AML-193 (cell line): ENCODE measurements at places on chromosomes 12 and 14.

- DNase-seq = peak; percentile 45
These were observed 682 bp downstream of the CREBL2 start for GRCh38 chr12:12612358-12612757.

- DNase-seq = no peak
These were observed 376.4 kb downstream of the SNAPC1 start for GRCh38 chr14:62138593-62138992.

DNA sequence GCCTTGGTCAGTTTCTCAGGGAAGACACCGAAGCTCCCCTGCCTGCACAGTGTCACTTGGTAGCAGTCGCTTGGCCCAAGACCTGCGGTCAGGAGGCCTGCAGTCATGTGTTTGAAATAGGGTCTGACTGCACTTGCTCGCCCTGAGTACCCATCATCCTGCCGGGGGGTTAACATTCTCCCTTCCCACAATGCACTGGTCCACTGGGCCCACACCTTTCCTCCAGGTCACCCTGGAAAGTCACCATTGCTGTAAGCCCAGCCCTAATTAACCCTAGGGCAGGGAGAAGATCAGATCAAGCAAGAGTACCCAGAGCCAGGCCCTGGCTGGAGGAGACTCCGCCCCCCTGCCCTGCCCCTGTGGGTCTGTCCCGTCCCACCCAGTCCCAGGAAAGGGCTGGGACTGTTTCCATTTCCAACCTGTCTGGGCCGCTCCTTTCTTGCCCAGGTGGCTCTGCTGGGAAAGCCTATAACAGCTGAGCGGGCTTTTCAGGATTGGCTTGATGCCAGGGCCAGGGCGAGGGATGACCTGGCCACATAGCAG lies 87.1 kb downstream of the ZFP36L1 start:
- DNase-seq = no peak

- DNase-seq = no peak
These were observed 3.4 kb downstream of the MMP17 start for GRCh38 chr12:131831635-131832041.

- DNase-seq = no peak
These were observed 133.3 kb upstream of the FSCB start for GRCh38 chr14:44640416-44640815.

DNA sequence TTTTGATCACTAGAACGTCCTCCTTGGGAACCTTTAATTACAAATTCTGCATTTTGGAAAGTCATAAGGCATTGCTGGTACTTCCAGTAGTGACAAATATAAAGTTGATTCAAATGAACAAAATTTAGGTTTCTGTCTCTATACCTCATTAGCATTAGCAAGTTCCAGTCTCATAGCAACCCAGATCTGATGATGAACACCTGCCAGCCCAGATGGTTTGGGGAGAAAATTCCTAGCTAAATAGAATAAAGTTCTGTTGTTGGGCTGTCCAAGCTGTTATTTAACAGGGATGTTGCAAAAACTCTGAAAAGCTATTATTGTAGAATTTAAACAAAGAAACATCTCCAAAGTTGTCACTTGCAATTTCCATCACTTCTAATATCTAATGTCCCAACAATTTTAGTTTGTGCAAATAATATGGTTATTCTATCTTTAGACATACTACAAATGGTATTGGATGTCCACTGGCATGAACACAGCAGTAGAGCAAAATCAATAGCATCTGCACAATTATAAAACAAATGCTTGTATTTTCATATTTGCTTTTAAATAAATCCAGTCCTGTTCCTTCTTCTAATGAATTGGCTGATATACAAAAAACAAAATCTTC lies 299.4 kb downstream of the SLC16A7 start:
- DNase-seq = no peak

DNA sequence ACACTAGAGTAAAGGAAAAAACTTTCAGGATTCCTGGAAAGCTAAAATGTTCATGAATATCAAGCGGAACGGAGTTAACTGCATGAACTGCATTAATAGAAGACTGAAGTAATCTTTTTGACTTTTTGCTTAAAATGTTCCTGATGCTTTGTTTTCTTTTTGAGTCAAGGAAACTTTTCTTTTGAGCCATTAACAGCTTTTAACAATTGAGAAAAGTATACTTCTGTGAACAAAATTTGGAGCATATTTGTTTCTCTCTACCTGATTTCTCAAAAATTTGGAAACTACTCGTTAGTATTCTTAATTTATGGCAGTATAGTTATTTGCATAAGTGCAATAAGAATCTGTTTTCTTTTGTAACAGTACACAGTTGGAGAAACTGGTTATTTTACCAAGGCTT lies 78.5 kb downstream of the CALM1 start:
- DNase-seq = no peak

DNA sequence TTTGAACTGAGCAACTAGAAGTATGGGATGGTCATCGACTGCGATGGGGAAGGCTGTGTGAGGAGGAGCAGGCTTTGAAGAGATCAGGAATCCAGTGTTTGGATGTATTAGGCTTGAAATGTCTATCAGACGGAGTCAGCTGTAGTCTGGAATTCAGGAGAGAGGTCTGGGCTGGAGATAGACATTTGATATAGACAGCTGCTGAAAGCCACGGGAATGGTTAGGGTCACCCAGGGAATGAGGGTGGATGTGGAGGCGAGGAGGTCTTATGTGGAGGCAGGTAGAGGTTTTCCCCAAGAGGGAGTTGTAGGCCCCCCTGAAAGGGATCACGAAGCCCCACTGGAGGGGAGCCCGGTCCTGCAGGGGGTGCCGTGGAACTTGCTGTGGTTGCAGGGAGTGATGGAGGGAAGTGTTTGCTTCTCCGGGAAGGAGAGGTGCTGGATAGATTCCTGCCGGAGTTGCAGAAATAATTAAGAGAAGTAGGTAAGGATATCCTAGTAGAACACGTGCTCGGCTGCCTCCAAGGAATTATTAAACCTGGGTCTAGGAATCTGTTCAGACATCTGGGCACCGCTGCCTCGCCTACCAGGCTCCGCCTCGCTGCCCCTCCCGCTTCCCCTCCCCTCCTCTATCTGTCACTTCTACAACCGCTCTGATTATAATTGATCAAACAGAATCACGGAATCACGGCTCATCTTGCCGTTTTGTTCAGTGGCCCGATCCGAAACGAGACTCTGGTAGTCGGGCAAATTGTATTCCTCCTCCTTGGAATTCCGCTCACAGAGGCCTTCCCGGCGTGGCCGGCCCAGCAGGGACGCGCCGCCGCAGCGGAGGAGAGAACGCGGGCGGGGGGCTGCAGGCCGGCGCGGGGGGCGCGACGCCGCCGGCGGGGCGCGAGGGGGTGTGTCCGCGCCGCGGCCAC lies 826 bp upstream of the CACNA1C start:
- no peak for DNase-seq

DNA sequence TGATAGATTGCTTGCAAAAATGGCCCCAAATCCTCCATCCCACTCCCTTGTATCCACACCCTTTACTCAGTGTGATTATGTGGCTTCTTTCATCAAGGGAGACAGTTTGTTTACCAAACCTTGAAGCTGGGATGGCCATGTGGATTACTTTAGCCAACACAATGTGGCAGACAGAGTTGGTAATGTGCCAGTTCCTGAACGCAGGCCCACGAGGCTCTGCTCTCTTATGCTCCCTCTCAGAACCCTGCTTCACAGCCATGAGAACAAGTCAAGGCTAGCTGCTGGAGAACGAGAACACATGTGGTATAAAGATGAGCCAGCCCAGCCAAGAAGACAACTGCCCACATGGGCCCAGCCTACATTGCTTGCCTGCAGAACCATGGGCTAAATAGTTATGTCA lies 162.3 kb downstream of the NDUFA12 start:
- DNase-seq = no peak

GRCh38 chr14:28703482-28703881 lies 63.1 kb upstream of the FOXG1 start:
- DNase-seq = no peak

GRCh38 chr14:102532204-102532658 lies 22.7 kb upstream of the ANKRD9 start:
- DNase-seq = no peak

GRCh38 chr12:26831951-26832821 lies 808 bp downstream of the ITPR2 start:
- DNase-seq = peak; percentile 89

GRCh38 chr12:26149968-26150500 lies 25.2 kb upstream of the BHLHE41 start:
- DNase-seq = peak; percentile 28

DNA sequence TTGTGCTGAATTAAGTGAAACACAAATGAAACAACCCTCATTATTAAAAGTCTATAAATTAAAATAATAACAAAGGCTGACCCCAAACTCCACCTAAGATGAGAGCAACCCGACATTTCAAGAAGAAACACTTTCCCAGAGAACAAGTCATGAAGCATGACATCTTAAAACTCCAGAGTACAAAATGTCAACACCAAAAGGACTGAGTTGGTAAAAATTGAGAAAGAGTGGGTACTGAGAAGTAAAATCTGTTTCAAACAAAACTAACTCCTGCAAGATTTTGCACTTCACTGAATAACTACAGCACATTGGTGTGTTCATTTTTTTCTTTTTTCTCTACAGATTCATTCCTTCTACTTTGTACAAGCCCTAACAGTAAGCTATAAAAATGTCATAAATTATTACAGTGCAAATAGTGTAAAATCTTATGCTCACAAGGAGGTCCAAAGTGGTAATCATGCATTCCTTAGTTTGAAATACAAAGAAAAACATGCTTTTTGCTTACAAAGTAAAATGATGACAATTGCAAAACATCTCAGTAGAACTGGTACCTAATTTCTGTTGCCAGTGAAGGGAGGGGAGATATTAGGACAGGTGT lies 31.8 kb downstream of the SLC35F4 start:
- no peak for DNase-seq

GRCh38 chr12:120979220-120979861 lies 998 bp downstream of the HNF1A start:
- no peak for DNase-seq

- no peak for DNase-seq
These were observed 60.7 kb upstream of the PYGL start for GRCh38 chr14:51004801-51005526.

DNA sequence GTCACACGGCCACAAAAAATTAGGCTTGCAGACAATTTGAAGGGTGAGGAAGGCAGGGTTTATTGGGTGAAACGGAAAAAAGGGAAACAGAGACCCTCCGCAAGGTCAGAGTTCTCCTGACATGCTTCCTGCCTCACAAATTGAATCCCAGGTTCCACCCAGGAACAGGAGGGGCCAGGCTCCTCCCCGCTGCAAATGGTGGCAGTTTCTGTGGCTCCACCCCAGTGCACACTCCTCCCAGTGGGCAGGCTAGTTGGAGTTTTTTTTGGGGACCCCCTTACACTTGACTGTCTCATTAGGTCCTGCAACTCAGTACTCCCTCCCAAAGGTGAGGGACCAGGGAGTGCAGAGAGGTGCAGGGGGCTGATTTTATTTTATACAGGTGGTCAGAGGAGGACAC lies 39.4 kb upstream of the PPP1CC start:
- no peak for DNase-seq

DNA sequence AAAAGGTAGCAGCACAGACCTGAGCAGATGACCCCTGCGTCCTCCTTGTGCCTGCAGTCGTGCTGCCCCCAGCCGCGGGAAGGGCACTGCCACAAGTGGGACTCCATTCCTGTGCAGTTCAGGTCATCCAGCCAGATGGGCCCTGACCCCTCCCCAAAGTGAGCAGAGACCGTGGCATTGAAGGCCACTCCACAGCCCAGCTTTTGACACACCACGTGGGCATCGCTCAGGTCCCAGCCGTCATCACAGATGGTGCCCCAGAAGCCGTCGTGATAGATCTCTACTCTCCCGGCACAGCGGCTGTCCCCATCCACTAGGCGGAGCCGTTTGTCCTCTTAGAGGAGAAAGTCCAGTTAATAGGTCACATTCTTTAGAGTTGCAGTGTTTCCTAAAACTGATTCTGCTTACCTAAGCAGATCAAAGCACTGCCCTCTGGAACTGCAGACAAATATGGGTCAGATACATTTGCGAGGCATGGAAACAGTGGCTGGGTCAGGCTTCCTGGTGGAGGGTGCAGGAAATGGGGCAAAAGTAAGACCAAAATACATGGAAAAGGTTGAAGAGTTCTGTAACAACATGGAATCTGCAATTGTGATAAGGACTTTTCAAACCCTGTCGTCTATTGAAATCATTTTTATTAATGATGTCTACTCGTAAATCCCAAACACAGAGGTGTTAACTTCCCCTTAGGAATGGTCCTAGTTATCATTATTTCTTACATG lies 69.4 kb downstream of the CD163L1 start:
- DNase-seq = peak; percentile 48

GRCh38 chr12:92721130-92721529 lies 18.3 kb downstream of the PLEKHG7 start:
- no peak for DNase-seq

- no peak for DNase-seq
These were observed 3.4 kb downstream of the PRIMA1 start for GRCh38 chr14:93784878-93785277.

- peak; percentile 46 for DNase-seq
These were observed 393.4 kb upstream of the SEL1L start for GRCh38 chr14:81927070-81927469.

- no peak for DNase-seq
These were observed 21.3 kb downstream of the PLEKHH1 start for GRCh38 chr14:67554341-67554740.

GRCh38 chr14:35551081-35551480 lies 17.1 kb downstream of the INSM2 start:
- no peak for DNase-seq

- peak; percentile 0 for DNase-seq
These were observed 21.1 kb downstream of the GSC start for GRCh38 chr14:94748667-94749347.

DNA sequence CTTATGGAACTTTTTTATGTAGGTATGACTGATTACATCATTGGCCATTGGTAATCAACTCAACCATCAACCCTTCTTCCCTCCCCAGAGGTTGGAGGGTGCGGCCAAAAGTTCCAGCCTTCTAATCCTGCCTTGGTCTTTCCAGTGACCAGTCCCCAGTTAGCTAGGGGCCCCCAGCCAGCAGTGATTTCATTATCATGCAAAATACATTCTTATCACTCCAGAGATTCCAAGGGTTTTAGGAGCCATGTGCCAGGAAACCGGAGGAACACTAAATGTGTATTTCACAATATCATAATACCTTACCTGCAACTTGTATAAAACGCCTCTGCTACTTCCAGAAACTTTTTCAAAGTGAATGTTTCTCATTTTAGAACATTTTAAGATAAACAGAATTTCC lies 181.5 kb upstream of the PELI2 start:
- DNase-seq = no peak

DNA sequence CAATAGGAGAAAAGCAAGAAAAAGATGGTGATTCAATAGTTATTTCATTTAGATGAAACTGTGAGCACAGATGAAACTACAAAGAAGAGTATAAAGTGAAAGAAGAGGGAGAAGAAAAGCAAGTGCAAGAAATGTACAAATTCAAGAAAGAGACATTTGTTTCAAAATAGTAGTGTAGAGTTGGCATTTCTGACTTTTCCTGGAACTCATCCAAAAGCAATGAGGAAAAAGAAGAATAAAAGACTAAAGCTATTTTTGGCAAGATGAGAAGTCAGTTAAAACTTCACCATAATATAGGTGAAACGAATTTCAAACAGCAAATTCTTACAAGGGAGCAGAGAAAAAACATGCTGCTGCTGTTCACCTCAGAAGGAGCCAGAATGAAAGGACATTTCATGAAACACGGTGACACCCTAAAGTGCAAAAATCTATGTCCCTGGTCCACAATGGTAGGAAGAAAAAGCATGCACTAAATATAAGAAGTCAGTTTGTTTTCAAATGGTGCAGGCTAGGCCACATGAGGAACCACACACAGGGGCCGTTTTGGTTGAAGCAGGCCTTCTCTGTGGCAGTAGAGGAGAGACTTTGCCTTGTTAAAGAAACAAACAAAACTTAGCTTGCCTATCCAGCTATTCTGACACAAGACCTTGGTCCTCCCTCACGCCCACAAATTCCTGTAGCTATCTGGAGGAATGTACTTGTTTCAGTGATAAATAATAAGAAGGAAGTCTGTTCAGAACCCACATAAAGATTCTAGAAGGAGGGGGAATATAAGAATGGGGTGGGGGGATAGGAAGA lies 11.1 kb upstream of the CMAS start:
- no peak for DNase-seq
